ENCODE measurements at places on chromosomes 12 and 14.

GRCh38 chr14:77620222-77620870 is 3.9 kb upstream of the SPTLC2 start:
- DNase-seq, result no peak

GRCh38 chr12:108302016-108302402 is 37.1 kb downstream of the CMKLR1 start:
- no peak for DNase-seq

DNA sequence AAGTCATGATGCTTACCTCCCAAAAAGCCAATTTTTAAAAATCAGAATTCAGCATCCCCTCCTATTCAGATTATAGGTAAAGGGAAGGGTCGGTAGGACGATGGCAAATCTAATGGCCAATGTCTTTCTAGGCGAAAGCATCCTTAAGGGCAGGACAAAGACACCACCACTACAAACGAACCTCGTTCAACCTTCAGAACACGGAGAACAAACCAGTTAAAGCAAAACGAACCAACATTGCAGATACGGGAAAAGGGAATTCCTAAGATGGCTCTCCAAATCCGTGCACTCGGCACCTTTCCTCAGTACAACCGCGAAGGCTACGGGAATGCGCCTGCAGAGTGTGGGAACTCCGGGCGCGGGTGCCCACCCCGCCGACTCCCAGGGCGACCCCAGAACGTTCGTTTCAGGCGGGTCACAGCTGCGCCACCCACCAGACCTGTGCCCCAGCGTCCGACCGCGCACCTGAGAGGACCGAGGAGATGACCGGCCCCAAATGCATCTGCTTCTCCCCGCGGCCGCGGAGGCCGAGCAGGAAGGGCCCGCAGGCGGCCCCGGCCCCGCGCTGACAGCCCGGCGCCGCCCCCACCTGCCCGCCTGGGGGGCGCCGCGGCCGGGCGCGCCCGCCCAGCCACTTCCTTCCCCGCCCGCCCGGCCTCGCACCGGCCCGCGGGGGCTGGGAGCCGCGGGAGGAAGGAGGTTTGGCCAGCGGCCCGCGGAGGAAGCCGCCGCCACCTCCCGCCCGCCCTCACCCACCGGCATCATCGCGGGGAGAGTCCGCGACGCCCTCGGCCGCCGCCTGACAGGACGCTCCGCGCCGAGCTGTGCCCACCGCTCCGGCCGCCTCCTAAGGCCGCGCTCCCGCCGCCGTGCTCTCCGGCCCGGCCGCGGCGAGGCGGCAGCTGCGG is 578 bp downstream of the PPP1R13B start:
- DNase-seq, result no peak

GRCh38 chr12:101829639-101830366 is 956 bp downstream of the GNPTAB start:
- DNase-seq, result no peak

- no peak for DNase-seq
These were observed 11.6 kb downstream of the KRT7 start for GRCh38 chr12:52244615-52244994.

DNA sequence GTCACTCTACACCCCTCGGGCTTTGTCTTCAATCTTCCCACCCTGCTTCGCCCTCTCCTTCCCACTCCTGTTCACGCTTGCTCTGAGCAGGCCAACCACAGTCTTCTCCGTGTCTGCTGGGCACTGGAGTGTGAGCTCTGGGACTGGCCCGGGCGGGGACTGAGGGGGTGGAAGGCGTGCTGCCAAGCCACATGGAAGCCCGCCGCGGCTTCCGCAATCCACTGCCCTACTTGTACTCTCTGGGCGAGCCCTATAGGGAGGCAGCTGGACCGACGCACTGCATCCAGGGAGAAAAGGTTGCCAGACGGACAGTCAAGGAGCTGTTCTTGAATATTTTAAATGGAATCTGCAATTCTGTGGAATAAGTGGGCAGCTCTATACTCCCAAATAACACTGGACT is 24.8 kb downstream of the GOLGA3 start:
- peak; percentile 88 for DNase-seq

Measured in fibroblast of mammary gland (primary cell).